Stimulated activated CD4-positive, alpha-beta T cell treated with anti-CD3 and anti-CD28 coated beads, TNF-alpha, amount 100 ng/mL, for 1 hour (primary cell): ENCODE measurements at places on chromosomes 3 and 15.

DNA sequence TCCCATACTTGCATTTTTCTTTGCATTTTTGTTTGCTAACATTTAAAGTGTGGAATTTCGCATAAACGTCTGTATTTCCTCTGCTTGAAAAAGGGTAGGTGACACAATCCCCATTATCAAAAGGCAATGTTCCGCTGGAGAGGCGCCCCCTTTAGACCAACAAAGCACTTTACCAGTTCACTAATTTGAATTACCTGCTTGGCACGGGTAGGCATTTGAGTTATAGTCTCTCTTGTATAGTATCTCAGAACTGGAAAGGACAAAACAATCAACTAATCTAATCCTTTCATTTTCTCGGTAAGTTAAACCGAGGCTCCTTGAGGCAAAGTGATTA, 775 bp upstream of the CCDC39 start:
- DNase-seq: no peak

DNA sequence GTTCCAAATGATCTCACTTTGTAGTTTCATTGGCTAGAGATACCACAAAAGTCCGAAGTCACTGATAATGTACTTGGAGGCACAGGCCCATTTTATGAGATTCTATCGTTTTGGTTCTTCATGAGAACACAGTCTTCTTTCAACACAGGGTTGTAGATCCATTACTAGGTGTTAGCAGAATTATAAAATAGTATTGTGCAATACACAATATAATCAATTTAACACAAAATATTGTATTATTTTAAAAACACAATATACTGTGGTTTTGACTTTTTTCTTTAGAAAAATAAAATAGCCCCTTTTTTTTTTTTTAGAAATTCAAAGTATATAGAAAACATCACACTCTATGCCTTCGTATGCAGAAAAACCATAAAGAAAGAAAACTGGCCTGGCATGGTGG, 138.6 kb upstream of the TSC22D2 start:
- no peak for DNase-seq

- no peak for DNase-seq
Measured at GRCh38 chr3:48747706-48748105, 30.7 kb upstream of the IP6K2 start.

- no peak for DNase-seq
Measured at GRCh38 chr3:153400641-153401040, 238.6 kb downstream of the RAP2B start.

DNA sequence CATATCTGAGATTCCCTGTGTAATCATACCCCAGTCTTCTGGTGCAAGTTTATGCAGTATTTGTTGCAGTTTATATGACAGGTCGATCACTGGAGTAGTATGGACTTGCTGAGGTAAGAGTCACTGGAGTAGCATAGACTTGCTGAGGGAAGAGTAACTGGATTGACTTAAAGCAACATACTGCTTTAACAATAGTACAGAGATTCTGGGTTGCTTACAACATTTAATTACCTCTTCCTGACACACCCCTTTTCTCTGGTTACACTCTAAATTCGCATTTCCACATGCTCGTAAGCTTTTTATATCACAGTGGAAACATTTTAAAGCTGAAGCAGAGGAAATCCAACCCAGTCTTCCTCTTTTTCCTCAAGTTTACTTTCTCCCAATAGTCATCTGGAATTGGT, 11.8 kb downstream of the AAGAB start:
- DNase-seq: no peak
